ENCODE measurements at places on chromosomes 6 and 20.
A peak's percentile ranks its signal among the peaks of the same experiment; 100 is the strongest.

GRCh38 chr20:10671919-10672623, 1.7 kb downstream of the JAG1 start:
- DNase-seq: no peak

- no peak for DNase-seq
Measured at GRCh38 chr20:53828088-53828681, 234.5 kb upstream of the ZNF217 start.

- DNase-seq: no peak
Measured at GRCh38 chr6:53624502-53624901, 41.1 kb downstream of the KLHL31 start.

- no peak for DNase-seq
Measured at GRCh38 chr6:20893412-20893811, 359.2 kb downstream of the CDKAL1 start.

DNA sequence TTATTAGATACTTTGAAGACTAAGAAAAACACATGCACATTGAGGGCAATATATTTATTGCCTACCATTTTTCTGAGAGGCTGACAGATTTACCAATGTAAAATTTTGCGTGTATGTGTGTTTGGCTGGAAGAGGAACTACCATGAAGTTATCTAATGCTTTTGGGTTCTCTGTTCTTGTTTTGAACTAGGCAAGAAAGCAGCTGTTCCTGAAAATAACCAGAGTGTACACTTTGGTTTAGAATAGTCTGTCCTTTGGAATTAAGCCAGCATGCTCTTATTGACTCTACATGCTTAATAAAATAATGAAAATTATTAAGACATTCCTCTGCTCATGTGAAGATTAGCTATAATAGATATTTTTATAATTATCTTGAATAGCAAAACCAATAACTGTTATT, 129.2 kb downstream of the MYB start:
- no peak for DNase-seq

- DNase-seq: no peak
Measured at GRCh38 chr6:163711615-163712565, 297.4 kb downstream of the QKI start.

GRCh38 chr6:118725944-118726343, 74.6 kb upstream of the CEP85L start:
- DNase-seq: peak; percentile 52

DNA sequence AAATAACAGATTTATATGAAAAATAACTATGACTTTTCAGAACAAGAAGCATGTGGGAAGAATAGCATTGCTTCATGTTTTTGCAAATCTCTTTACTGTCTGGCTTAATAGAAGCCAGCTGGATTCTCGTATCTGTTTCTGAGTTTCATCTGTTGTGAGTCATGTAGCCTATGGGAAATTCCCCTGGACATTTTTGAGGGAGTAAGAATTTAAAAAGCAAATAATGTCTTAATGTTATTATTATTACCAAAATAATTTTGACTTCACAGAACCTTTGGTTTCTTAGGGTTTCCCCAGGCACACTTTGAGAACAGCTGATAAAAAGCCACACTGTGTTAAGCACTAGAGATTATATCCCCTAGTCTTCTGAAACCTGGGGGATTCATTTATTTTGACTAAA, 75.8 kb downstream of the SYCP2L start:
- DNase-seq: no peak

- no peak for DNase-seq
Measured at GRCh38 chr6:69584913-69585729, 211.7 kb downstream of the LMBRD1 start.

GRCh38 chr6:30700340-30700739, 9.6 kb upstream of the NRM start:
- DNase-seq: no peak

GRCh38 chr6:118536478-118536877, 11.6 kb upstream of the PLN start:
- no peak for DNase-seq

DNA sequence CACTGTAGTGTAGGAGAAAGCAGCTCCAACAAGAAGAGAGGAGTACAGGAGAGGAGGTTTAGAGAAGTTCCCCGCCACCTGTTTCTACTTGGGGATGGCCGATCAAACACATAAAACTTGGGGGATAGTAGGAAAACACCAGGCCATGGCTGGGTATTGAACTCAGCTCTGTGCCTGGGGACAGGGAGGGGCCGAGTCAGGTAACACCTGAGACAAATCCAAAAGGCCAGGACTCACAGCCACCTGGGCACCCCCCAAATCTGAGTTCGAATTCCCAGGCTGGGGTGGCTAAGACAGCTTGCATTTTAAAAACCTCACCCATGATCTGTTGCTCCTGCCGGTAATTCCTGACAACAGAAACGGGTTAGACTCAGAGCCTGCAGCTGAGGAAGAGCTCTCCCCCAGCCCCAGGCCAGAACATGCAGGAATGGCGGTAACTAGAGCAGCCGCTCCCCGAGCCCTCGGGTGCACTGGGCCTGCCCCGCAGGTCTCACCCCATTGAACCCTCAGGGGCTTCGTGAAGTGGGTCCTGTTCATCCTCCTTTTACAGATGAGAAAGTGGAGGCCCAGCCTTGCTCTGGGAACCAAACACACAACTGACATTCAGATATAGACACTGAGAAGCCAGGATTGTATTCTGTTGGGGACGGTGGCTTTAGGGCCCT, 61.0 kb downstream of the TCP11 start:
- no peak for DNase-seq

- no peak for DNase-seq
Measured at GRCh38 chr6:2038092-2038491, 207.3 kb downstream of the GMDS start.
